ENCODE measurements at places on chromosomes 16 and 17.
A peak's percentile ranks its signal among the peaks of the same experiment; 100 is the strongest.

GRCh38 chr16:645852-646678, 3.1 kb upstream of the WDR90 start:
- no peak for DNase-seq

DNA sequence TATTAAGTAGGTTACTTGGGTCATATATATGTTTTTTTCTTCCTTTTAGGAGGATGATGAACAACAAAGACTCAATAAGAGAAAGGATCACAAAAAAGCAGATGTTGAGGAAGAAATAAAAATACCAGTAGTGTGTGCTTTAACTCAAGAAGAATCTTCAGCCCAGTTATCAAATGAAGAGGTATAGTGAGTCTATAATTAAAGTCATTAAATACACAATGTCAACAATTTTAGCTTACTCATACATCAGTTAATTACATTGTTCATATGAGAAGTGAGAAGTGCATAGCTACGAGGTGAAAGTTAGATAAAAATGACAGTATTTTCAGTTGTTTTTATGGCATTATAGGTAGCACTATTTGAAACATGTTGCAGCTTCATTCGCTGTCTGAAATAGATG, 65.2 kb downstream of the NUP88 start:
- DNase-seq = no peak

GRCh38 chr16:79593074-79593531, 7.4 kb downstream of the MAF start:
- no peak for DNase-seq

DNA sequence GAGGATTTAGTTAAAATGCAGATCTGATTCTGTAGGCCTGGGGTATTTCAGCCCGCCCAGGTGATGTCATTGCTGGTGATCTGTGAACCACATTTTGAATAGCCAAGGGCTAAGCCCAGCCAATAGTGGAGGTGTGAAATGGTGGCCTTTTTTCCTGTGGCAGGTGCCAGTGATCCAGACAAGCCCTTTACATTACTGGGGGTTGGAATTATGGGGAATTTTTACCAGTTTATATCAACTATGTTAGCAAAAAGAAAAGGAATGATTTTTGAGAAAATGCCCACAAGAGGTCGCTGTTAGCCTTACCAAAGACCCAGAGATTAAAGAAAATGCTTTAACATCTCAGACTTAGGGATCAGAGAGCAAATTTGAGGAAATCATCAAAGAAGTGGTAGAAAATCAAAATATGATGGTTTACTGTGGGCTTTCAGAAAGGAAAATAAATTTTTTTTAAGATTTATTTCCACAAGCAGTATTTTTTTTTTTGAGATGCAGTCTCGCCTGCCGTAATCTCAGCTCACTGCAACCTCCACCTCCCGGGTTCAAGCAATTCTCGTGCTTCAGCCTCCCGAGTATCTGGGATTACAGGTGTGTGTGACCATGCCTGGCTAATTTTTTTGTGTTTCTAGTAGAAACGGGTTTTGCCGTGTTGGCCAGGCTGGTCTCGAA, 3.9 kb downstream of the VPS35L start:
- DNase-seq = no peak

DNA sequence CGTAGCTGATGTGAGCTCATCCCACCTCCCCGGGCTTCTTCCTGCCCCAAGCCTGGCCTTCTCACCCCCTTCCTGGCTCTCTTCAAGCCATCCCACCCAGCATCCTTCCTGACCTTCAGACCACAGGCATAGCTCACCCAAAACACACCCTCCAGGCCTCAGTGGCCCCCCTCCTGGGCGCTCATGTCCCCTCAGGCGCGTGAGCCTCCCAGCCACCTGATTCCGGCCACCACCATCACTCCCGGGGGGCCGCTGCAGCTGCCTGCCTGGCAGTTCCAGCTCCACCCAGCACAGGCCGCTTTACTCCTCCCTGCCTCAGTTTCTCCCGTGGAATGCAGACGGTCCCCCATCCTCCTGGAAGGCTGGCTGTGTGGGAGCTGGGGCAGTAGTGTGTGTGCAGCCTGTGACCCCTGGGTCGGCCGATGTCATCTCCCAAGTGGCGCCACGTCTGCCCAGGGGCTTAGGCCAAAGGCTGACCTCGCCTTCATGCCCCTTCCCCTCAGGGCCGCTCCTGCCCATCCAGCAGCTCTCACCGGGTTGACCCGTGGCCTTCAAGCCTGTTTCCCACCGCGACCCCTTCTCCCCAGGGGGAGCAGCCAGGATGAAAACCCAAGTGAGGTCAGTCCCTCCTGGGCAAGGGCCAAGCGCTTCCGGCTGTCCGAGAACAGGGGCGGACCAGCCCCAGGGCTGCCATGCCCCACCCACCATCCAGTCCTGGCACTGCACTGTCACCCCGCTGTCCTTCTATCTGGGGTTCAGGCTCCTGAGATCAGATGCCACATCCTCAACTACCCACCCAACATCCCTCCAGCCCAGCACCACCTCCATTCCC, 11.9 kb upstream of the CHMP6 start:
- DNase-seq = no peak

GRCh38 chr17:19726631-19727376, 10.4 kb upstream of the SLC47A2 start:
- DNase-seq = no peak

DNA sequence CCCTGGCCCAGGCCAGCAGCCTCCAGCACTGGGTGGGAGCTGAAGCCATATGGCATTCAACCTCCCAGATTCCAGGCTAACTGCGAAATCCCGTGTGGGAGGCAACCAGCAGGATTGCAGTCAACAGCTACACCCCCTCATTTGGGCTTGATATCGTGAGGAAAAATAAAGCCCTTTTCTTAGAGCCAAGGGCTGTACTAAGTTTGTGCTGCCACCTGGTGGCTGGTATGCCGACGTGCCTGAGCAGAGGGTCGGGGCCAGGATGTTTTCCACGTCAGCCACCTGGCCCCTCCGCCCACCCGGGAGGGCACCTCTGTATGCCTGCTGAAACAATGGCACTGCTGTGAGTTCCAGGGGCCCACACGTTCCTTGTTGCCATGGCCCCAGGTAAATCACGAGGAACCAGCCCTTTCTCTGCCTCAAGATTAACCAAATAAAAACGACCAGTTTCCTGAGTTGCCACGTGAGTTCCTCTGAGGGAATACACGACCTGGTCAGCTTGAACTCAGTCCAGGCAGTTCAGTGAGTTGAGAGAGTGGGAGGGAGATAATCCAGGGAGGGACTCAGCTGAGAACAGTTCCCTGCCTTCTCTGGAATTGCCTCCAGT, 9.0 kb downstream of the TMEM98 start:
- DNase-seq = peak; percentile 54

GRCh38 chr17:55295411-55296170, 30.8 kb downstream of the HLF start:
- peak; percentile 39 for DNase-seq

DNA sequence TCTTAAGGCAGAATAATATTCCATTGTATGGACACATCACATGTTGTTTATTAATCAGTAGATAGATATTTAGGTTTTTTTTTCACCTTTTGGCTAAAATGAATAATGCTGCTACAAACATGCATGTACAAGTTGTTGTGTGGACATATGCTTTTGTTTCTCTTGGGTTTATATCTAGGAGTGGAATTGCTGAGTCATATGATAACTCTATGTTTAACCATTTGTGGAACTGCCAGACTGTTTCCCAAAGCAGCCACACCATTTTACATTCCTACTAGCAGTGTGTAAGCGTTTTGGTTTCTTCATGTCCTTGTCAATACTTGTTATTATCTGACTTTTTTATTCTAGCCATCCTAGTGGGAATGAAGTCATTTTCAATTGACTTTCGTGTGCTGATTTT, 21.3 kb downstream of the CYLD start:
- DNase-seq = no peak

DNA sequence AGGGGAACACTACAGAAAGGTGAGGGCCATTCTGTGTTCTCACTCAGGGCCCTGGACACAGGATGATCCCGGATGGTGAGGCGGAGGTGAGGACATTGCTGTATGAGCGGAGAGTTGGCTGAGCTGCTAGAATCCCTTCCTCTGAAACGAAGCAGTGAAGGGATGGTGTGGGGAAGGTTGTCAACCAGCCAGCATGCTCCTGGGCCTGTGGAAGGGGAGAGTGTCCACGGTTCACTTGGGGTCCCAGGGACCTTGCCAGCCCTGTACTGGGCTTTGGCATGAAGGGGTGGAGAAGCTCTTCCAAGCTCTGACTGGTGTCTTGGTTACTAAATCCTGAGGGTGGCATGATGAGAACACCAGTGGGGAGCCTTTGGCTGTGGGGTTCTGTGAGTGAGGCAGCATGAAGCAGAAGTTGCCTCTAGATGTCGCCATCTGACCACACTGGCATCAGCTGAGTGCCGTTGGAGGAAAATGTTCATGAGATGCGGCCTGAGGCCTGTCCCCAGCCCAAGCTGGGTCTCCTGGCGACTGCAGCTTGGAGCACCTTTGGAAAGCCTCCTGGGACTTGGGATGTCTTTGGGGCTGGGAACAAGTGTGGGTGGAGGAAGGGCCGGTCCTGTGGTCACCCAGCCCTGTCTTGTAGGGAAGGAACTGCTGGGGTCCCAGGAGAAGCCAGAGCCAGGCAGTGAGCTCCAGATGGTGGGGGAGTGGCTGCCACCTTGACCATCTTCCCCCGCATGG, 14.8 kb downstream of the PDP2 start:
- DNase-seq = no peak

DNA sequence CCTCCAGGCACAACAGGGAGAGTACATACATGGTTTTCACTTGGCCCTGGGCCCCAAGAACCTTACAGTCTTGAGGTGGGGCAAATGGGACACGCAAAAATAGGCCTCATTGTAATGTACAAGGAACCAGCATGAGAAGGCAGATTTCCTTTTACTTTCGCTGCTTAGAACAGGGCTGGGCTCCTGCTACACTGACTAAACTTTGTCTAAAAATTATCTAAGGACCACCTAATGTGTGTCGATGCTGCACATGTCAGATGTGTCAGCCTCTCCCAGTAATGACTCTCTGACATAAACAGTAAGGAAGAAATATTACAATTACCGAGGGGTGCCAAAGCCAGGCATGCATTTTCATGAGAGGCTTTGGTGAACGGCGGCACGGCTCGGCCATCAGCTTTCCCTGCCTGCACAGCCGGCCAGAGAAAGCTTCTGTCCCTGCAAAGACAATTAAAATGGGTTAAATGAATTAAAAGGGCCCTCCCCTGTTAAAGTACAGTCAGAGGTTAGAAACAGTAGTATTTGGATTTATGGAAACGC, 224.2 kb upstream of the IRX3 start:
- no peak for DNase-seq

DNA sequence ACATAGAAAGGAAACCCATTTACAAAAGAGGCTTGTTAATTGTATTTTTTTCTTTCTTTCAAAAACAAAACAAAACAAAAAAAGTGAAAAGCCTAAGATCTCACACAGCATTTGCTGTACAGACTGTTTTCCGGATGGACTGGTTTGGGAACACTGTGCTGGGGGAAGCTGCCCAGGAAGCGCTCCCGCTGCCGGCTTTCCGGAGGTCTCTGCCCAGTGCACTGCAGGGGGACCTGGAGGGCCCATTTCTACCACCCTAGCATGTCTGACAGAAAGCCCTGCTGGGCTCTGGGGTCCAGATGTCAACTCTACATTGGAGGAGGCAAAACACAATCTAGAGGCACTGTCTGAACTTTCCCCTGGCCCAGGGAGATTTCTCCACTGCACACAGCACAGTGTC, 26.3 kb upstream of the CLEC18B start:
- no peak for DNase-seq

DNA sequence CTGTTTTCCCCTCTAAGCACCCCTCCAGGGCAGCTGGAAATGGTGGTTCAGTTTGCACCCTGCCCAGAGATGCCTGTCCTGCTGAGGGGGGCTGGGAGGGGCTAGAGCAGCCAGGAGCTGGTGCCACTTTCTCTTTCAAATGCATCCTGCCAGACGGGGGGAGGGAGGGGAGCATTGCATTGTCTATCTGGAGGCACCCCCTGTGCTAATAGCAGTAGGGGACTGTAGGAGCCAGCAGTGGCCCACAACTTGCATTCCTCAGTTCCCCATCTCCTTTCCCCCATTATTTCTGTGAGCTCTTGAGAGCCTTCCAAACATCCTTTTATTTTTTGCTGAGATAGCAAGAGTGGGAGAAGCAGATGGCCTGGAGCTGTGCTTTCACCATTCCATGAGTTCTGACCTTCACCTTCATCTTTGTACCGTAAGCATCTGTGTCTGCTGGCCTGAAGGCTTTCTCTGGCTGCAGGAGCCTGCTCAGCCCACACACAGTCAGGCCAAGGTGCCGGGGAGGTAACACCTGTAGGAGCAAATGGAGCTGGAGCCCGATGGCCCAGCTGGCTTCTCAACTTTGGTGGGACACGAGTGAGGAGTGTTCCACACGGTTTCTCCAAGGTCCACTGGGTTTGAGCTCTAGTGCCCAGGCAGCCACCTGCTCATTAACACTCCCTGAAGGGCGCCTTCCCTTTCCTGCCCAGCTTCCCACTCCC, 5.2 kb downstream of the WFDC1 start:
- no peak for DNase-seq

- no peak for DNase-seq
Observed at GRCh38 chr16:66020046-66020445, 346.4 kb upstream of the CDH5 start.

DNA sequence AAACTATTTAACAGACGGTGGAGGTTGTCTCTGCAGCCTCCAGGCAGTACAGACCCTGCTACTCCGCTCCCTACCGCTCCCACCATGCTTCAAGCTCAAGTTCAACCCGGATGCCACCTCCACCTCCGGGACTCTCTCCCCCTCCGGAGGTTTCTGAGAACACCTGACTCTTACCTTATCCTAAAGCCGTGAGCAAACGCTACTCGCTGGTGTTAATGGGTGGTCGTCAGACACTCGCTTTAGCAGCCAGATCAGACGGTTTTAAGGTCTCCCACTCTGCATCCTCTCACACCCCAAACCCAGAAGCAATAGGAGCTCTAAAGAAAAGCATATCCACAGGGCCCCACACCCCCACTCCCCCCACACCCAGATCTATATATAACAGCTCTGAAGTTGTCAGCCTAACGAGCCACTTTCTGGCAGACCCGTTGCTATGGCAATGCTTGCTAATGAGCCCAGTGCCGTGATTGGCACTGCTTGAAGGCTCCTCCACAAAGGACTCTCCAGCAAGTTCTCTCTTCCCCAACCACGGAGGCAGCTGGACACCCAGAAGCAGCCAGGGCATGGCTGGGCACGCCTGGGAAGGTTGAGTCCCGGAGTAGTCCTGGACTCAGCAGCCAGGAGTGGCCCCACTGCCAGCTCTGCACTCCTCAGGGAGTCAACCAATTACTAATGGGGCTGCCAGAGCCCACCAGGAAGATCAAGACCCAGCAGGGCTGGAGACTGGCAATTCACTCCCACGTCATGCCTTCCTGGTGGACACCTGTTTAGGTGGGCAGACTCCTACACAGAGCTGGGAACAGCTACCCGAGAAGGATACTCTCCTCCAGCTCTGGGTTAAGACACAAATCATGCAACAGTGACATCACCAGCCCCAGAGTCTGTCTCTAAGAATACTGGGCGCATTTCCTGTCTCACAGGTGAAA, 121.2 kb upstream of the RCVRN start:
- no peak for DNase-seq

All from activated CD4-positive, alpha-beta T cell treated with anti-CD3 and anti-CD28 coated beads for 24 hours (primary cell).